Stimulated activated CD4-positive, alpha-beta T cell treated with anti-CD3 and anti-CD28 coated beads, TNF-alpha, amount 100 ng/mL, for 4 hours (primary cell): ENCODE measurements at places on chromosomes 5 and 9.

DNA sequence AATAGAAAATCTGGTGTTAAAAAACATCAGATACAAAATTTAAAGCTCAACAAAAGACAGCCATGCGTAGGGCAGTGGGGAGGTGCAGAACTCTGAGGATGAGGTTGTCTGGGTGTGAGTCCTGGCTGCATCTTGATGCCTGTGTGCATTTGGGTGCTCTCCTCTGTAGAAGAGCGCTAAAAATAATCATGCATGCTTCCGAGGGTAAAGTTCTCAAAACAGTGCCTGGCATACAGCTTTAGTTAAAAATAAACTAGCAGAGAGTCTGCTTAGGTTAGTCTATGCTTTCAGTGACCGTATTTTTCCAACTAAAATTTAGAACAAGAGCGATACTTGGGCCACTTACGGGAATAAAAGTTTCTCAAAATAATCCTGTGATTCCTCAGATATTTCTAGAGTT, 55.5 kb upstream of the SPATA31C2 start:
- DNase-seq: no peak

GRCh38 chr9:99101812-99102211, 3.1 kb upstream of the TGFBR1 start:
- DNase-seq: no peak

DNA sequence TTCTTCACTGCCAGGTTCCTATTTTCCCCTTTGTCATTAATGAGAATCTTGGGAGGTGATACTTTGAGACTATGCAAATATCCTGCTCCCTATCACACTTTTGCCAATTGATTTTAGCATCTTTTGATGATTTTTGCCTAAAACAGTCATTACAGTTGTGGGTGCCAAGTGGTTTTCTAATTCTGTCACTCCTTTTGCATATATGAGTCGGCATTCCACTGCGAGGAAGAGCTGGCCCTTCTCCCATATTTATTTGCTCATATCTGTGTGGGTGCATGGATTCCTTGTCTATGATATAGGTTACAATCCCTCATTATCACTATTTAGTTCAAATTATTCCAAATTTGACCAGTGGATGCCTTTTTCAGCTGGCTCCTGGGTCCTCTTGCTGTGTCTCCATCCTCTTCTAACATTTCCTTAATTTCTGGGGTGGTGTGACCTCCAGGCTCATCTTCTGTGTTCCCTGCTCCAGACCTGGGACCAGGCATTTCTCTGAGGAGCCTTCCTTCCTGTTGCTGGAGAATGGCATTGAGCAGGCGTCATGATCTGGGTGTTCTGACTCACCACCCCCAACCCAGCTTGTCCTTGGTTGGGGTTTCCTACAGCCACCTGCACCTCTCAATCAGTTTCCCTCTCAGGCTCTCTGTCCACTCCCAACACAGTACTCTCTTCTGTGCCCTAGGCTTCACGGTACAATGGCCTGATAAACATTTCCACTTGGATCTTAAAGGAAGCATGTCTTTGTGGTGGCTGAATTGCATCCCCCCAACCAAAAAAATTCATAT, 106.7 kb downstream of the NXNL2 start:
- DNase-seq: no peak

DNA sequence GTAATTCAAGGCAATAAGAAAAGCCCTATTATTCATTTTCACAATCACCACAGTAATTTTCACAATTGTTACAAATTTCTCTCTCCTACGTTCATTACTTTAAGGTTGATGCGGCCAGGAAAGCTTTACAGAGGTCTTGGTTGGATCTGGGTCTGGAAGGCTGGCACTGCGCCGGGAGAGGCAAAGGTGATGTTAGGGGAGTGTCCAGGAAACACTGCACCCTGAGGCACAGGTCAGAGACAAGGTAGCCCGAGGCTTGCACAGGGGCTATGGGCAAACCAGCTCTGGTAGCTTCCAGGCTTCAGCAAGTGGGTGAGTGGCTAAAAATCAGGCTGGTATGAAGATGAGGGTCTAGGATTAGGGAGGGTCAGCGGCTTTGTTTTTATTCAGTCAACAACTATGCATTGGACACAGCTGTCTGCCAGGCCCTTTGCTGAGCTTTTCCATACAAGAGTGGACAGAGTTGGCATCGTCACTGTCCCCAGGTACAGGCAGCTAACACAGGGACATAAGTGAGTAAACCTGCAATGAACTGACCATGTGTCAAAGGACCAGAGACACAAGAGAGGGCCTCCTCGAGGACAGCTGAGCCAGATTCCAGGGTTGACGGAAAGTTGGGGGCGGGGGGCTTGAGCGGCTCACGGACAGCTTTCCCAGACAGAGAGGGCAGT, 12.4 kb upstream of the TENT4A start:
- no peak for DNase-seq

DNA sequence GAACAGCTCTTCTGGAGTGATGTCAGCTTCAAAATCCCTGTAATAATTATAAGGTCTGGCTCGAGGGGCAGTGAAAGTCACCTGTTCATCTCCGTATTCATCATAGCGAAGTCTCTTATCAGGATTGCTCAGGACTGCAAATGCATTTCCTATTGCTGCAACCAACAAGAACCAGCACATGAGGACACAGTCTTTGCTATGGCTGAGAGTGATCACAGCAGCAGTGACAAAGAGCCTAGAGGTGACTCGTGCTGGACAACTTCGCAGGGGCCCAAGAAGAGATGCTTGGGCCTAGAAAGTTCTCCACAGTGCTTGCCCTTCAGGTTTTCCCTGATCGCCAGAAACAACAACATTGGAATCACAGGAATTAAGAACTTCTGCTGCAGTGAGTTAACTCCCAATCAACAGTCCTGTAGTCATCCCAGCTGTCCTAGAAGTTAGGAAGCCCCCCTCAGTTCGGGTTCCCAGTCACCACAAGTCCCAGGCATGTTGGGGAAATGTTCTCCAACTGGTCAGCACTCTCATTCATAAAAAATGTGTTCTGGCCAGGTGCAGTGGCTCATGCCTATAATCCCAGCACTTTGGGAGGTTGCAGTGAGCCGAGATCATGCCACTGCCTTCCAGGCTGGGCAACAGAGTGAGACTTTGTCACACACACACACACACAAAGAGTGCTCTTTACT, 13.0 kb downstream of the DNAJC18 start:
- no peak for DNase-seq

GRCh38 chr5:61071526-61071925, 90.7 kb downstream of the SMIM15 start:
- no peak for DNase-seq

GRCh38 chr9:112032009-112032408, 135.4 kb downstream of the UGCG start:
- no peak for DNase-seq

GRCh38 chr9:95284162-95285080, 33.1 kb downstream of the FANCC start:
- DNase-seq: no peak

DNA sequence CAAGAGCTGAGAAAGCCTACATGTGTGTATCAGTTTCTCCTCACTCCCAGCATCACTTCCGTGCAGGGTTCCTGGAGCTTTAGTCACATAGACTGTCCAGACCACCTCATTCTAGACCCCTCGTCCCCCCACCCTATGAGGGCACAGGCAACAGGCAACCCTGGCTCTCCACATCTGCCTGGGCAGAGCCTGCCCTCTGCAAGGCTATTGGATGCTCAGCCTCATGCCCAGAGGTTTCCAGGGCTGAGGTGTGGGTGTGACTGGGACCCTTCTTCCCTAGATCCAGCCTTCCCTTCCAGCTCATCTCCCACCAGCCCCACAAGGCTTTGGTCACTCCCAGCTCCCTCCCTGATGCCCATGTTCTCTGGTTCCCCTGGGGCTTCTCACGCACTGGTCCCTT, 161.4 kb downstream of the PAX5 start:
- DNase-seq: no peak

DNA sequence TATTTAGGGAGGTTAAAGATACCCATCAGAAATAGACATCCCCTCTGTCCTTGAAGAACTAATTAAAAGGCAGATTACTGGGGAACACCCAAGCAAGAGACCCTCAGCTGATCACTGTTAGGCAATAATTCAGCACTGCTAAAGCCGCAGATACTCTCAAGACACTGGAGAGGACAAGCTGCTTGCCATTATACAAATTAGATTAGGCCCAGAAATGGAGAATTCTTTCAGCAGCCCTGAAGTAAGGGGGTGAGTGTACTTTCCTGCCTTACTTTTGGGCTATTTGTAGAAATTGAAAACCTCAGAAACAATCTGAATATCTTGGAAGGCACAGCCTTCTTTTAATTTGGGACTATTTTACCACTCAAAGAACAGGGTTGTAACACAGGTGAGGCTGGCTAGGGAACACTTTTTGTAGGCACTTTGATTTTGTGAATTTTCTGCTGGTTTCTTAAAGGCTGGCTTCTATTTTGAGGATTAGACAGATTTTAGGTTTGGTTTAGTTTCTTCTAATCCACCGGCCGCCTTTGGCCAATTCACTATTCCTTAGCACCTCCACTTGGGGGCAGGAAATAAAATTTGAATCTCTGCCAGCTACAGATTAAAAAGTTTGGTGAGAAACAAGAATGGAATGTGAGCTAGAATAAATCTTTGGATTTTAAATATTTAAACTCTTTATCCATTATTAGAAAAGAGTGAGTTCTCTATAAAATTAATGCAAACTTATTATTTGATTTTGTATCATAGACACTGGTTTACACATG, 106.0 kb downstream of the SMARCA2 start:
- no peak for DNase-seq

DNA sequence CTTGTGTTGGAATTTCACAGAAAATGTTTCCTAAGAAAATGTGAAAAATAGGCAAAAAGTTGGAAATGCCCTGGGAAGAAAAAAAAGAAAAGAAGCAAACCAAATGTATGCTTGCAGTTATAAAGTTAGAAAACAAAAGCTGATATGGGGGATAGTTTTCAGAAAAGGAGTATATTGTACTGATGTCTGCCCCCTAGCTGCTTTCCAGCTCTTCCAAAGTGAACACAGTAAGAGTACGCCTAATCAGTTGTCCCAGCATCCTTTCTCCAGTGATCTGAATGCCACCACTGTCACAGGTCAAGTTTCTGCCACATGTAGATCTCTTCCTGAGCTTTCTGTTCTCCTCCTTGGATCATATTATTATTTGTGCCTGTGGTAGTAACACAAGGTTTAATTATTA, 5.8 kb downstream of the TYRP1 start:
- no peak for DNase-seq

GRCh38 chr9:109477258-109478050, 20.7 kb downstream of the PTPN3 start:
- no peak for DNase-seq

DNA sequence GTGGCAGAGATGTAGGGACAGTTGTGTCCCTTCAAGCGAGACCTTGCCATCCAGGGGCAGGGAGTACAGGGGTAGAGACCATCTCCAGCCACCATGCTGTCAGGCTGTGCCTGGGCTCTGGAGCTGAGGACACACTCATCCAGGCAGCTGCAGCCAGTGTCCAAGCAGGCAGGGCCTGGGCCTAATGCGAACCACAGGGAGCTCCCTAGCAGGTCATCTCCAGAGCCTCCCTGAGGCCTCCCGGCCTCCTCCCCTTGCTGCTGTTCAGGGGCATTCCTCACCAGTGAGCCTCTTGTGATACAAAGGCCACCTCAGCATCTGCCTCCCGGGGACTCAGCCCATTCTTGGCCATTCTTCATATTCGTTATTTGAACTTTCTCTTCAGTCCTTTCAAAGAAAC, 35.0 kb downstream of the TPPP start:
- DNase-seq: no peak

DNA sequence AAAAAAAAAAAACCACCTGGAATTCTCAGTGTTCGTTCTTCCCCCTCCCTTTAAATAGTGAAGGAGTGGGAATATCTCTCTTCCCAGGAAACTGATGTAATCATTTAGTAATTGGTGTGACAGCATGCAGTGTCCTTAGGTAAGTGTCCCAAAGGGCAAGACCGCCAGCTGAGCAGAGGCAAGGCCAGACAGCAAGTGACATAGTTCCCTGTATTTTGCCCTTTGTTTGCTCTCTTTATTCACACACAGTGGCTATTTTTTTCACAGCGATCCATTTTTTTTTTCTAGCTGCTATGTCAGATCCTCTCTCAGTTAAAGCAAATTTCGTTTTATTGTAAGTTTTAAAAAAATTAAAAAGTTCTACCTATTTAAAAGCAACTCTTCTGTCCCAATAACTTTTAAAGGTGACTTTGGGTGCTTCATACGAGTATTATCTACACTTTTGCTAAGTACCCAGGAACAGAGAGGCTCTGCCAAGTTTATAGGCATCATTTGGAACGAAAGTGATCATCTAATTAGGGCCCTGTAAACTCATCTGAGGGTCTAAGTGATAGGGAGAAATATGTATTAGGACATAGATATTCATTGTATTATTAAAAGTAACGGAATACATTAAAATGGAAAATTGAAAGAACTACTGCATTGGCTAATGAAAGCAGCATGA, 98.2 kb upstream of the ALDH1A1 start:
- no peak for DNase-seq

DNA sequence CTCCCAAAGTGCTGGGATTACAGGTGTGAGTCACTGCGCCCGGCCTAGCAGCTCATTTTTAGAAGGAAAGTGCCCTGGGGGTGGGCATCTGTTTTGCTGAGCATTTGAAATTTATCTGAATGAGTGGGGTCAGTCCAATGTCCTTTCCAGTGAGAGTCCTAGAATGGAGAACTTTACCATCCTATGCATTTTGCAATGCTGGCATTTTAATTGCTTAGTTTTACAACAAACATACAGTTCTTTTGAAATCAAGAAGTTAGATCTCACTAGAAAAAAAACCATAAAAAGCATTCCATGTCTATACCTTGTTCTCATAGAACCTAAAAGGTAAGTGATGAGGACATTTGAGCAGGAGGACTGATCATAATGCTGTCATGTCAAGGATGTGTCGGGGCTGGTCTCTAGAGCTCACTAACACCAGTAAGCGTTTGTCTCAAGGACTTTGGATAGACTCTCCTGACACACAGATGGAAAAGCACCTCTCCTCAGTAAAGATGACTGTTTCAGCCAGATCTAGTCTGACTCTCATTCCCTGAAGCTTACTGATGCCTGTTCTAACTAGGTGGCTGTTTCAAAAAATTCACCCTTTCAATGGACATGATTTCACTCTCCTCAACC, 83.9 kb downstream of the DCP2 start:
- no peak for DNase-seq

- DNase-seq: no peak
Observed at GRCh38 chr5:14574096-14574495, 7.5 kb upstream of the OTULINL start.

GRCh38 chr5:17401470-17402288, 96.4 kb upstream of the TAF11L2 start:
- no peak for DNase-seq

GRCh38 chr5:72356361-72356760, 36.2 kb downstream of the PTCD2 start:
- no peak for DNase-seq

DNA sequence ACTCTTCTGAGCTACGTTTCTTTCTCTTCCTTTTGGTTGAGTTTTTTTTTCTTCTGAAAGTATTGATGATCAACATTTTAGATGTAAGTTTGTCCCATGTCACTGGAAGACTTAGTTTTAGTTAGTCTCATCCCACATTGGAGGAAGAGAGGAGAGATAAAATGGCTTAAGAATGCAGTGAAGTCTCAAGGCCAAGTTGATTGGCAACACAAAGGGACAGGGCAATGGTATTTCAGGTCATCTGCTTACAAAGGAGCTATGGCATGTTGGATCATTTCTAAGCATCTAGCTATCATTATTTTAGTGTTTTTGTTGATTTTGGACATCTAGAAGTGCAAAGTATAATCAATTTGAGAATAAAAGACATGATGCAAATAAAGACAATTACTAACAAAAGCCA, 58.6 kb downstream of the CDKN2A start:
- no peak for DNase-seq

GRCh38 chr5:33563983-33564908, 123.5 kb downstream of the TARS1 start:
- DNase-seq: no peak

- no peak for DNase-seq
Observed at GRCh38 chr5:41761663-41762062, 108.6 kb downstream of the OXCT1 start.
